ENCODE measurements at places on chromosomes 7 and 10.

DNA sequence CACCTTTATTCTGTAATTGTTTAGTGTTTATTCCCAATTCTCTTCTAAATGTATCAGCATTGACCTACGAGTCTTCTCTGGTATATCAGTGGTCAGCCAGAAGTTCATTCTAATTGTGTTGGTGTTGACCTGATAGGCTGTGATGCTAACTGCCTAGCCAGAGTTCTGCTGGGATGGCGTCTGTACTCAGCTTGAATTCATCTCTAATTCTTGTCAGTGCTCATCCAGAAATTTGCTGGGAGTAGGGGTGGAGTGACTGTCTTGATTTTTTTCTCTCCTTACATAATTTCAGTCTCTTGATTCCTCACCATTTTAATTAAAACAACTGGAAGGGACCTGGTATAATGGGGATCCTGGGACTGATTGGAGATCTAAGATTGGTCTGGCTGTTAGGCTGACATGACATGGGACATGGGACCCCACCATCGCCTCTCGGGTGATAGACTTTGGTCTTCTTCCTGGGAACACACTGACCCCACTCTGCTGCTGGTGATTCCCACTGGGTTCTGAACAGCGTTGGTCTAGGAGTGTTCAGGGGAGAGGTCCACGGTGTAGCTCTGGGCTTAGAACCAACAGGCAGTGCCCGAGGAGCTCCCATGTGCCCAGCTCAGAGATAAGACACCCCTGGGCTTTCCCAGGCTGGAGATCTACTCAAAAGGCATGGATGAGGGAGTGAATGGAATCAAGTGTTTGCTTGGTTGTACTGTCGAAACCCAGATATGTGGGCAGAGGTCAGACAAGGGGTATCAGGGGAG lies 3.8 kb downstream of the NEURL1 start:
- no peak overlapping the region for H3K27ac ChIP-seq
- no peaks in the 10 kb centered on the region for H3K36me3 ChIP-seq
- no peak overlapping the region for H3K4me3 ChIP-seq
- peaks cover 52% of the 10 kb centered on the region for H3K27me3 ChIP-seq
- DNase-seq: no peak

DNA sequence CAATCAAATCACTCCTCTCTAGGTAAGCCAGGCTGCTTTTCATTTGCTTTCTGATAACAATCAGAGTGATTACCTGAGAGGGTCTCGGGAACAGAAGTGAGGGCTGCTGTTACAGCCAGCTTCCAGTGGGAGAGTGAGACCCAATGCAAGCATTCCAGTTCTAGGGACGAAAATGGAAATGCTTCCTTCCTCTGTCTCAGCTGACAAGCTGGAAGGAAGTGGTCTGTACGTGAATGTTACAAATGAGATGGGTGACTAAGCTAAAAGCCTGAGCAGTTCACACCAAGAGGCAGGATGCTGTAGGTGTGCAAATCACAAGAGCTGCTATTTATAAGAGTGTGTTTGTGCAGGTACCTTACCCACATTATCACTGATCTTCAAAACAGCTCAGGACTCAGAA lies 772.4 kb downstream of the GRID1 start:
- peak overlapping the region; percentile 39 for H3K27ac ChIP-seq
- peaks cover 18% of the 10 kb centered on the region for H3K4me1 ChIP-seq
- DNase-seq: no peak
- no peaks in the 10 kb centered on the region for H3K27me3 ChIP-seq

DNA sequence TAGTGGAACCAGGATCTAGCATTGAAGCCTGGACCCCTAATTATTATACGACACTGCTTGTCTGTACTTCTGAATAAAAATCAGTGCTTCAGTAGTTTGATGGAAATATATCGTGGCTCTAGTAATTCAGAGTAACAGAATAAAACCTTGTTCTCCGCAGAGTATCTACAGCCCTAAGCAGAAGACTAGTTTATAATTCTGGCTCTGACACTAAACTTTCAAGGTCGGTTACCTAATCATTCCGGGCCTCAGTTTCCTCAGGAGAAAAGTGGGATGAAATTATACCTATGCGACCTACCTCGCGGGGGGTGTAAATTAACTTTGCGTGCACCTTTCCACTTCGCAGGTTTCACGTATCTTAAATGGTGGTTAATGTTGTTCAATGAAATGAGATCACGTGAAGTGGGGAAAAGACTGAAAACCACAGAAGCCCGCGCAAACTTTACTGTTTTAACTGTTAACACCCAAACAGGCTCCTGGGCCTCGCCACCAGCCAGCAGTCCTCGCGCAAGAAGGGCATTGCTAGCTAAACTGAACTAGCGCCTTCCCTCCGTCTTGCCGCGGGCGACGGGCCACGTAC lies 615 bp downstream of the THAP5 start:
- H3K27ac ChIP-seq: peak overlapping the region; percentile 99
- no peak for DNase-seq
- peak overlapping the region; percentile 98 for H3K4me3 ChIP-seq

GRCh38 chr7:13627455-13627854 lies 362.0 kb downstream of the ETV1 start:
- no peak for DNase-seq
- no peaks in the 10 kb centered on the region for H3K4me1 ChIP-seq
- H3K4me3 ChIP-seq: no peak overlapping the region

DNA sequence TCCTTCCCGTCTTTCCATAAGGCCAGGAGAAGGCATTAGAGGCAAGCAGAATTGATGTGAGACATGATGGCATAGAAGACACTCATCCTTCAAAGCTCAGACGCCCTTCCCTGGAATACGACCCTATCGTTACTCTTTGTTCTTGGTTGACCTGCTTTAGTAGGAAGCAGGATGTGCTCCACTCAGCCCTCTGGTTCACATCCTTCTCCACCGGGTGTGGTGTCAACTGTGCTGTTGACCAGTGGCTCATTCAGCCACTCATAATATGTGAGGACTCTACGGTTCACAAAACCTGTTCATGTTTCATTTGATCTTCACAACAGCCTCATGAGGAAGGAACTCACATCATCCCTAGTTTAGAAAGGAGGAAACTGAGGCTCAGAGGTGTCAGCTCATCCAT lies 47.1 kb downstream of the ADRA2A start:
- H3K4me3 ChIP-seq: no peak overlapping the region
- H3K36me3 ChIP-seq: no peaks in the 10 kb centered on the region
- peaks cover 8% of the 10 kb centered on the region for H3K27me3 ChIP-seq
- no peaks in the 10 kb centered on the region for H3K4me1 ChIP-seq
- DNase-seq: no peak

GRCh38 chr7:64880322-64881297 lies 22.5 kb upstream of the ZNF273 start:
- peaks cover 14% of the 10 kb centered on the region for H3K4me1 ChIP-seq
- DNase-seq: no peak
- no peak overlapping the region for H3K4me3 ChIP-seq
- H3K27ac ChIP-seq: no peak overlapping the region
- peaks cover 34% of the 10 kb centered on the region for H3K27me3 ChIP-seq

DNA sequence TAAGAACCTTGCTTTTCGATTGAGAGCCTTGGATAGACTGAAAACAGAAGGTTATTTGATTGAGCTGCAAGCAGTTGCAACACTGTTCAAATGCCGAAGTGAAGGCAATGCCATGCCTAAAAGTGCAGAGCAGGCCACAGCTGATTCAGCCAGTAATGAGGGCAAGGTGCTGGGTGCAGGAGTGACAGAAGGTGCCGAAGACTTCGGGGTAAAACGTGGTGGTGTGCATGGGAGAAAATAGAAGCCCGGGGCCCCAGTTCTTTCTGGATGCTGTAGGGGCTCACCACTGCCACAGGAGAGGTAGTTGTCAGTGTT lies 43.6 kb upstream of the GATAD1 start:
- H3K4me1 ChIP-seq: peaks cover 19% of the 10 kb centered on the region
- H3K36me3 ChIP-seq: peaks cover 7% of the 10 kb centered on the region
- no peaks in the 10 kb centered on the region for H3K27me3 ChIP-seq
- DNase-seq: no peak

- H3K4me3 ChIP-seq: no peak overlapping the region
- H3K27ac ChIP-seq: no peak overlapping the region
Measured at GRCh38 chr10:14737808-14738545, 36.7 kb downstream of the FAM107B start.

GRCh38 chr7:35695473-35695850 lies 527 bp upstream of the HERPUD2 start:
- peak; percentile 52 for DNase-seq
- H3K4me3 ChIP-seq: peak overlapping the region; percentile 97
- H3K27ac ChIP-seq: peak overlapping the region; percentile 98
- no peaks in the 10 kb centered on the region for H3K27me3 ChIP-seq
- H3K36me3 ChIP-seq: peaks cover 16% of the 10 kb centered on the region
- H3K4me1 ChIP-seq: peaks cover 44% of the 10 kb centered on the region

DNA sequence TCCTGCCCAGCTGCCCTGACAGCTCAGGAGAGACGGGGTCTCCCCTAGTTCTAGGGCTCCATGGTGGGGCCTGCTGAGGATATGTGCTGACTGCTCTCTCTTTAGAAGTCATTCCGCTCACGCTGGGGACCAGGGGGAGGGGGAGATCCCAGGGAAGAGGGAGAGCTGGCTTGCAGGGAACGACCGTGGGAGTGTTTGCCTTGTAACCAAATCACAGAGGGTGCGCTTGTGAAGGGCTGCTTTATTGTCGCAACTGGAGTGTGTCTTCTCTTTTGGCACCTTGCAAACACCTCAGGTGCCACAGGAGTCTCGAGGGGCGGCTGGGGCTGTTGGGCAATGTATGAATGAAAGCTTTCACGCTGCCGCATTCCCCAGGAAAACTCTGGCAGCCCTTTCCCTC lies 531.3 kb upstream of the MKI67 start:
- H3K4me3 ChIP-seq: no peak overlapping the region
- H3K36me3 ChIP-seq: no peaks in the 10 kb centered on the region
- no peak for DNase-seq
- no peaks in the 10 kb centered on the region for H3K4me1 ChIP-seq
- no peak overlapping the region for H3K27ac ChIP-seq
- H3K27me3 ChIP-seq: no peaks in the 10 kb centered on the region

GRCh38 chr7:39624442-39624807 lies 1.1 kb downstream of the RALA start:
- peaks cover 11% of the 10 kb centered on the region for H3K36me3 ChIP-seq
- peaks cover 47% of the 10 kb centered on the region for H3K4me1 ChIP-seq
- peak; percentile 46 for DNase-seq
- H3K27ac ChIP-seq: peak overlapping the region; percentile 90
- no peaks in the 10 kb centered on the region for H3K27me3 ChIP-seq

DNA sequence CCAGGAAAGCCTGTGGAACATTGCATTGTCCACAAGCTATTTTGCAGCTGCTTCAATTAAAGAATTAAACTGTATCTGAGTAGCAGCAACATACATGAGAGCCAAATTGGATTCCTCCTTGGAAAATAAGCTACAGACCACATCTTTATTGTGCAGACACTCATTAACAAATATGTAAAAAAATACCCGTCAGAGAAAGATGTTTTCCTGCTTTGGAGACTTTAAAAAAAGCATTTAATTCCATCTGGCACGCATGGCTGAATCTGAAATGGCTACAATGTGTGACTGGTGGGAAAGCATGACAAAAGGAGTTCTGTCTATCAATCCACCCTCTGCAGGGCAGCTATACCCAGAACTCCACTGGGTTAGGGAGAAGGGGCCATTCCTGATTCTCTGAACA lies 73.1 kb upstream of the HPS1 start:
- H3K36me3 ChIP-seq: no peaks in the 10 kb centered on the region
- no peak overlapping the region for H3K4me3 ChIP-seq
- H3K27me3 ChIP-seq: peaks cover 24% of the 10 kb centered on the region

DNA sequence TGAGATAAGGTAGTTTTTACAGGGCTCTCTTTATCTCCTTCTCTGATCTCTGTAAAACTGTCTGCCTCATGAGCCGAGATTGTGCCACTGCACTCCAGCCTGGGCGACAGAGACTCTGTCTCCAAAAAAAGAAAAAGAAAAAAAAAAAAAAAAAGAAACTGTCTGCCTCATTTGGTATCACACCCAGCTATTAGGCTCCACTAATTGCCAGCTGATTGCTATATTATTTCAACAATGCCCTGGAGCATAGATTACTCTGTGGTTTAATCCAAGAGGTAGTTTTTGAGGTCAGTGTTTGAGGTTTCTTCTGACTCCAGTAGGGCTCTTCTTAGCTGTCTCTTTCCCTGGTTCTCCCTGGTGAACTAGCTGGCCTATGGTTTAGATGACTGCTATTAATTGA lies 268.1 kb upstream of the PLPP4 start:
- no peaks in the 10 kb centered on the region for H3K36me3 ChIP-seq
- H3K4me1 ChIP-seq: no peaks in the 10 kb centered on the region
- H3K27me3 ChIP-seq: peaks cover 2% of the 10 kb centered on the region
- H3K4me3 ChIP-seq: no peak overlapping the region
- H3K27ac ChIP-seq: no peak overlapping the region

- H3K27ac ChIP-seq: no peak overlapping the region
- H3K36me3 ChIP-seq: peaks cover 2% of the 10 kb centered on the region
- no peak for DNase-seq
Measured at GRCh38 chr10:60417024-60417423, 27.3 kb upstream of the ANK3 start.

DNA sequence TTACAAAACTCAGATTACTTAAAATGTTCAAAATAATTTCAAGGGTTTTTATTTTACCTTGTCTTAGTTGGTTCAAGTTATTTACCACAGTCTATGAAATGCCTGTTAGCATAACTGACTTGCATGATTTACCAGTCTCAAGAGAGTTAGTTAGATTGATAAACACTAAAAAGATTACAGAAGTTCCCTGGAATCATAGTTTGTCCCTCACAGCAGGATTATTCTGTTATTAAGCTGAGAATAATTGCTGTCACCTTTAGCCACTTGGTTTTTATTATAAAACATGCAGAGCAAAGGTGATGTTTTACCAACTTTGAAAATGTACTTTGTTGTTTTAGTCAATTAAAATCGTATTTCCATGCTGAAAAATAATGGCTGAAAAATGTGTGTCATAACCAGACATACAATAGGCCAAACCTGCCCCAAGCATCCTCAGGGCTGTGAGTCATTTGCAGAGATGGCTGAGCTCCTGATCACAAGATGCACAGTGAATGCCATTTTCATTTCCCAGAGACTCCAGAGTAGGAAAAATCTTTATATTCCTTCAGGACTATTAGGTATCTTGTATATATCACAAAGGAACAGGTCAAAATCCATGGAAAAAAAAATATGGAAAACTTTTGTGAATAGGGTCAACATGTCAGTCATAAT lies 87.8 kb upstream of the DKK1 start:
- H3K4me1 ChIP-seq: no peaks in the 10 kb centered on the region
- no peak overlapping the region for H3K27ac ChIP-seq
- H3K4me3 ChIP-seq: no peak overlapping the region
- H3K27me3 ChIP-seq: no peaks in the 10 kb centered on the region
- no peaks in the 10 kb centered on the region for H3K36me3 ChIP-seq
- no peak for DNase-seq

GRCh38 chr7:26022982-26023381 lies 129.0 kb upstream of the NFE2L3 start:
- no peaks in the 10 kb centered on the region for H3K36me3 ChIP-seq
- H3K27ac ChIP-seq: no peak overlapping the region
- peaks cover 6% of the 10 kb centered on the region for H3K27me3 ChIP-seq
- no peaks in the 10 kb centered on the region for H3K4me1 ChIP-seq

DNA sequence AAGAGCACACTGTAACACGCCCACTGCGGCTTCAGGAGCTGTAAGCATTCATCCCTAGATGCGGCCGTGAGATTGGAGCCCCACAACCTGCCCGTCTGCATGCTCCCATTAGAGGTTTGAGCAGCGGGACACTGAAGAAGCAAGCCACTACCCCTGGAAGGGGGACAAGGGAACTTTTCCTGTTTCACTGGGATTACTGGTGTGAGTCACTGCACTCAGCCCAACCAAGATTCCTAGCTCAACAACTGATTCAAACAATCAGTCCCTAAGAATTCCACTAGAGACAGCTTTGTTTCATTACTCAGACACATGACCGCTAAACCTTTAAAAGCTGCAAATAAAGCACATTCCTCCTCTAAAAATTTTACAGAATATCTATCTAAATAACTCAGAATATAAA lies 69.8 kb downstream of the ORC5 start:
- H3K4me3 ChIP-seq: no peak overlapping the region
- H3K27me3 ChIP-seq: no peaks in the 10 kb centered on the region
- no peak overlapping the region for H3K27ac ChIP-seq
- H3K36me3 ChIP-seq: peaks cover 13% of the 10 kb centered on the region
